ENCODE measurements at places on chromosomes 16 and 17.

DNA sequence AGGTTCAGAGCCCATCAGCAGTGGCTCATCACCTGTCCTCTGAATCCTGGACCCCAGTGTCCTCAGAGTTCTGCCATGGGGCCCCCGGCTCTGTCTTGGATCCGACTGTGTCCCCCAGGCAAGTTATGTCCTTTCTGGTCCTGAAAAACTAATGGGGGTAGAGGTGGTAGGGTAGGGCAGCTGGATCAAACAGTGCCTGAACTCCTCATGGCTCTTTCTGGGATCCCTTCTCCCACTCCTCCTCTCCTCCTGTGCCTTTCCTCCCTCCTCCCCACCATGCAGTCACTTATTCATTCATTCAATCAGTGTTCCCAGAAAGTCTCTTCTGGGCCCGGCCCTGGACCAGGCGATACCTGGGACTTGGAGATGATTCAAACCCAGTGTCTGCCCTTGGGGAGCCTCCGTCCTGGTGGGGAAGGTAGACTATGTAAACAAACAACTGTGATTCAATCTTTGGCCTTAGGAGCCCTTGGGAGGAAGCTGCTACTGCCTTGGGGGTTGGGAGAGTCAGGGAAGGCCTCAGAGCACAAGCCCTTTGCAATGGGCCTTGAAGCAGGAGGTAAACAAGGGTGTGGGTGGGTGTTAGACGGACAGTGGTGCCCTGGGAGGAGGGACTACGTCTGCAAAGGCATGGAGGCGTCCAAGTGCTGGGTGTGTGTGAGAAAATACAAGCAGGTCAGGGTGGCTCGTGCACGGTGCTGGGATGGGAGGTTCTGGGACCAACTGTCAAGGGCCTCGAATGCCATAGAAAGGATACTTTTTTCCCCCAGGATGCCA lies 6.4 kb upstream of the FAM83G start:
- DNase-seq: no peak

DNA sequence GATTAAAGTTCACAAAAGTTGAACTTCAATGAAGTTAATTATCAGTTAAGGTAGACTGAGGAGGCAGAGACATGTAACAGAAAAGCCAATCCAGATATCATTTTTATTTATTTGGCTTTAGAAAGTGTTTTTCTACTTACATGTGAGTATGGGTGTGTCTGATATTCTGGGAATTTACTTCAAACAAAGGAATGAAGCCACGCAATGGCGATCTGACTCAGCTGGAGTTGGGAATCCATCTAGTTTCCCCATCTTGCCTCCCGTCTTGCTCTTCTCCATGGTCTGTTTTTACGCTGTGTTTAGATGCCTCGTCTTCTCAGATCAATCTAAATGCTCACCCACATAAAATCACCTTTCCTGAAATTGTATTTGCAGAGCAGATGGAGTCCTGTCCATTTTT lies 1.7 kb upstream of the KCNJ16 start:
- DNase-seq: no peak

DNA sequence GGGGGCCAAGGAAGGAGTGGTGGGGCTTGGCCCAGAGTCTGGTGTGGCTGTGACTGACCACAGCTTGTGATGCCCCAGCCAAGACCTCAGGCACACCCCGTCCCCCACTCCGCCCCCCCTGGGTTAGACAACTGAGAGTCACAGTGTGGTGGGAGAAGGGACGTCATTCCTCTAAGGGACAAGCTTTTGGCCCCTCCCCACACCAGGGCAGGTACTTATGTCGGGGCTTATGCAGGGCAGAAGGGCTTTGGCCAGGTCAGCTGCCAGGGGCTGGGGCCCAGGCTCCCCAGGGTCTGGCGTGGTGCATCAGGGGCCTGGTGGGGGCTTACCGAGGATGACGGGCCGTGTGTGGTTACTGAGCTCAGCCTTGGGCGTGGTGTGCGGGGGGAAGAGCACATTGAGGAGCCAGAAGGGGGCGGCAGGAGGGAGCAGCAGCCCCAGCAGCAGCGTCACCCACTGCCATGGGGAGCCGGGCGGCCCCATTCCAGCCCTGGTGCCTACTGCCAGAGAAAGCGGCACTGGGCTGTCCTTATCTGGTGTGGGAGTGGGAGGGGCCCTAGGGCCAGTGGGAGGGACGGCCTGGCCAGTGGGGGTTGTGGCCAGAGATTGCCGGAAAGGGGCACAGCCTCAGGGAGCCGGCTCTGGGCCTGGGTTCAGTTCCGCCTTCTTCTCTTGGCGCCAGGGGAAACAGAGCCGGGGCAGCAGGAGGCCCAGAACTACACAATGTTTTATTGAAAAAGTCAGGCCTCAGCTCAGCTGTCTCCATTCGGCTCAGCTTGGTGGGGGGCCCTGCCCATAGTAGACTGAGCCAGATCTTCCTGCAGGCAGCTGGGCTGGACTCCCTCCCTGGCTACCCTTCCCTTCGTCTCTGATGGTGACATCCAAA lies at the start of gene LCAT:
Gene LCAT, minus strand, starts transcription at position 502 of the 886 bp plus-strand sequence. Its CDS starts 19 bp downstream, at position 483.
- no peak for DNase-seq

DNA sequence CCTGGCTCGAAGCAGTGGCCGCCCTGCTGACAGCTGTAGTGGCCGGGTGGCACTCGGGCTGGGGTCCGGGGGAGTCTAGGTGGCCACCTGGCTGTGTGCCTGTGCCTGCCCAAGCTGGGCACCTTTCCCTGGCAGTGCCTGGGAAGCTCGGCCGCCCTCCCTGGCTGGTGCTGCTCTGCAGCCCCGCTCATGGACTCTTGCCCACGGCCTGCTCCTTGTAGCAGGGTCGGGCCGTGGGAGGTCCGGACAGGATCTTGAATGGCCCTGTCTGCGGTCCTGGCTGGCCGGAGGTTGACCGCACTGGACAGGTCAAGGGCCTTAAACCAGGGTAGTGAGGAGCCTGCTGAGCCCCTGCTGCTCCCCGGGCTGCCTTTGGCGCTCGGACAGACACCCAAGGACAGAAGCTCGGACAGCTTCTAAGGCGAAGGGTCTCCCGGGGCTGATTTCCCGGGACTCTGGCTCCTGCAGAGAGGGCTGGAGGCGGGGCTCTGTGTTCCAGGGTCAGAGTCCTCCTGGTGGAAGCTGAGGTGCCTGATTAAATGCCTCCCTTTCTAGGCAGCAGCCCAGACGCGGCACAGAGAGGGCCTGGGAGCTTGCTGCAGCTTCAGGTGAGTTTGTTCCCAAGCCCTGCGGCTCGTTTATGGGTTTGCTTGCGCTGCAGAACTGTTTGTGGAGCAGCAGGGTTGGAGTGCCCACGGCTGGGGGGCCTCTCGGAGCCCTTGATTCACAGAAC lies 6.0 kb downstream of the CAPN15 start:
- DNase-seq: peak; percentile 31

DNA sequence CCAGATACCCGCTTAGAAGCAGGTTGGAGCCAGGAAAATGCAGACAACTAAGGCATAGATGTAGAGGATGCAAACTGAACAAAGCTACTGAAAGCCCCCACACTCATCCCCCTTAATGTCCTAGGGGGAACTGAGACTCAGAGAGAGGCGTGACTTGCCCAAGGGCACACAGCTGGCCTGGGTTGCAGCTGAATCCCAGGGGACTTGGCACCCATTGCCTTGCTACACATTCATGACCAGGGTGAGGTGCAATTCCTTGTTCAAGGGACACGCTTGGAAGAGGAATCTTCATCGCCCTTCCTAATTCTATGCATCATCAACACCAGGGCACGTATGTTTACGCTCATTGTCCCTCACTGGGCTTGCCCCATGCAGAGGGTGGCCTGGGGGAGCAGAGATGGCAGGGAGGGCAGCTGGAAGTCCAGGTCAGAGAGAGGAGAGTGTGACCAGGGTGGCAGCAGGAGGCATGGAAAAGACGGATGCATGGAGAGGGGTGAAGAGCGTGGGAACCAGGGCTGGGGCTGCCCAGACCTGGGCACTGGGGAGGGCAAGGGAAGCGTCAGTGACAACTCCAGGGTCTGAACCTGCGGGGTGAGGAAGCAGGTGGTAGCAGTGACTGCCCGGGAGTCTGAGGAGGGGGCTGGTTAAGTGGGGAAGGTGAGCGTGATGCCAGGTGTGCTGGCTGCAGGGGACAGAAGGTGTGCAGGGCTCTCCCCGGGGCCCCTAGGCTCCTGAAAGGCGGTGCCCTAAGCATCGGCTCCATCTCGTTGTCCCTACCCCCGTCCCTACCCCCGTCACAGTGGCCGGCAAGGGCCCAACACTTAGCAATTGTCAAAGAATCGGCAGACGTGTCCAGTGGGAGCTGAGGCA lies 267.1 kb upstream of the TNRC6C start:
- no peak for DNase-seq

DNA sequence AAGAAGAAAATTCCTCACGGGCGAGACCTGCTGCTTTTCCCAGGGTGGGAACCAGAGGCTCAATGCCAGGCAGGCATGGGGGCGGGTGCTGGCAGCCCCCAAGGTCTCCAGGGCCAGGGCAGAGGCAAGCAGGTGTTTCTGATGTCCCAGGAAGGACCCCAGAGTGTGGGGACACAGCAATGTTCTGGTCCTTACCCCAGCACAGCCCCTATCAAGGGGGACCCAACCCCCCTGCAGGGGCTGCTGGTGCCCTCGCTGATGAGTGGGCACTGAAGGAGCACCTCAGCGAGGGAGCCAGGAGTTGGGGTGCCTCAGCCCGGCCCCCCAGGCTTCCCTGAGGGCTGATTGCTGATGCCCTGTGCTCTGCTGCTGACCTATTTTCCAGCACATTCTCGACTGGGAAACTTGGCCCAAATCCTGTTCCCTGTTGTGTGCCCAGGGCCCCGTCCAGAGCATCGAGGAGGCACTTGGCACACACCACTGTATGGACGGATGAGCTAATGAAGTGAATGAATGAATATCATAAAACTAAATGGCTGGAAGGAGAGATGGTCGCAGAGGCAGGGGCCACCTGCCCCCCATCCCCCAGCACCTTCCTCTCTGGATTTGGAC lies 2.8 kb downstream of the DBNDD1 start:
- DNase-seq: no peak

- DNase-seq: no peak
These were observed 26.2 kb upstream of the PLCG2 start for GRCh38 chr16:81752876-81753227.

- DNase-seq: no peak
These were observed 22.8 kb downstream of the KATNIP start for GRCh38 chr16:27572711-27573110.

GRCh38 chr16:49338611-49339265 lies 34.9 kb upstream of the C16orf78 start:
- no peak for DNase-seq

- peak; percentile 29 for DNase-seq
These were observed 7.4 kb downstream of the RNF112 start for GRCh38 chr17:19418251-19418992.

DNA sequence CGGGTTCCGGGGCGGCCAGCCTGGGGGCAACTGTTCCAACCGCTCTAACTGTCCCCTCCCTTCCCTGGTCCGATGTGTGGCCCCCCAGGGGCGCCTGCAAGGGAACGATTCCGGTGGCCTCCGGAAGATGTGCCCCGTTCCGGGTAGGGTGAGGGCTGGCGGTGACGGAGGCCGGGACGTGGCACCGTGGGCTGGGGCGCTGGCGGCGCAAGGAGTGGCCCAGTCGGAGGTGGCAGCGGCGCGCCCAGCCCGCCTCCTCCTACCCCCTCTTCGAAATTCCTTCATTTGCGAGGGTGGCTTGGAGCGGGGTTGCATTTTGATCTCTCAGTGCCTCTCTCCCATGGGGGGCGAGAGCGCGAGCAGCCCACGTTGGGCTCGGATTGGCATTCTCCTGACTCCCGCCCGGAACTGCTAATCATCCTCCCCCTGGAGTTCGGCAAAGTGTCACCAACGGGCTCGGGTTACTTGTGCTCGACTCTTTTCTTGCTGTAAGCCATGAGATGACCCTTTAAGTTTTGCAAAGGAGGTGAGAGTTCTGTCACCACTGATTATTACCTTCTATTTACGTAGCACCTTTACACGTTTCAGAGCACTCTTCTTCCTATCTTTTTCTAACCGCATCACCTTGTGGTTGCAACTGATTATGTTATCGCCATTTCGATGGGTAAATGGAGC lies 622 bp downstream of the NDEL1 start:
- peak; percentile 82 for DNase-seq

- DNase-seq: no peak
These were observed 12.1 kb upstream of the PRKCB start for GRCh38 chr16:23823475-23824384.

GRCh38 chr17:64411999-64412771 lies 21.5 kb upstream of the PECAM1 start:
- peak; percentile 74 for DNase-seq

DNA sequence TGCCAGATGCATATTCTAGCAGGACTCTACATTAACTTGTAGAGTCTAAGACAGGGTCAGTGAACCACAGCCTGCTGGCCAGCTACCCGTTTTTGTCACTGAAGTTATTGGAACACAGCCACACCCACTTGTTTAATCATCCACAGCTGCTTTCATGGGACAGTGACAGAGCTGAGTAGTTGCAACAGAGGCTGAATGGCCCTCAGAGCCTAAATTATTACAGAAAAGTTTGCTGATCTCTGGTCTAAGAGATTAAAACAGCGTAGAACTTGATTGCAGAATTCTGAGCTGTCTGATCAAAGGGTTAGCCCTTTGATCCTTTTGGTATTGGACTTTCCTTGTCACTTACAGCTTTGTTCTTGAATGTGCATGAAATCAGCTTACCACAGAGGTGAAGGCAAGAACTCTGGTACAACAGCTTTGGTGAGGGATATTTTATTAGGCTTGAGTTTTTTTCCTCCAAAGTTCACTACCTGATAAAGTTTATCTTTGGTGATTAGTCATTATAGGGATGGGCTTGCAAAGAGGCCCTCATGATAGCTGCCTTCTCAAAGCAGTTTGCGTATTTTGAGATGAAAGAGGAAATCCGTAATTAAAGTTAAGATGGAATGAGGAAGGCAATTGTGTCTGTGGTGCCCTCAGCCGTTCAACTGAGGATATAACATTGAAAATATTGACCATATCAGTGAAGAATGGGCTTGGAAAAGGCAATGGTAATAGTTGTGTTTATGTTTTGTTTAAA lies 23.6 kb downstream of the ALDH3A2 start:
- peak; percentile 49 for DNase-seq

DNA sequence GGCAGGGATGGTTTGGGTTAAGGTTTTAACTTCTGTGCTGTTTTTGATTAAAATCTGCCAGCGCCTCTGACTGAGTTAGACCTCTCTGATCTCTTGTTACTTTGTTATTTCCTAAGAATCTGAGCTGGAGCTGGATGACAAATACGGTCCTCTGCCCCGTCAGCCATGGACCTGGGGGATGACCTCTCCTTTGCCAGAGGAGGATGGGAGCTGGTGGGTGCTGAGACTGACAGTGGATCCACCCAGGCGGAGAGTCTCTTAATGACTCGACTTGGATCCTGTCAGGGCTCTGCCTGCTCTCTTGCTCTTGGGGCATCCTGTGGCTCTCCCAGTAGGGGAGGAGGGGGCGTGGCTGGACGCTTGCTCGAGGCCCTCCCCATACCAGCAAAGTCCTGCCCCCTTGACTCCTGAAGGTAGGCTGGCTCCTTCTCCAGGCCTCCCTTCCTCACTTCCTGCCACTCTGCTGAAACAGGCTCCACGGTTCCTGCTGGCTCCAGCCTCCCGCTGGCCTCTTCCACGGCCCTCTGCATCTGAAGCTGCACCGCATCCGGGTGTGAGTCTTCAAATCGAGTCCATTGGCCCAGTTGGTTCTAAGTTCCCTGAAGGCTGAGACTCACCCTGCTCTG lies 24.8 kb upstream of the MAP3K14 start:
- no peak for DNase-seq

All from hematopoietic multipotent progenitor cell treated with erythropoietin and hydrocortisone succinate and interleukin-3 and kit ligand, for 6 days (in vitro differentiated cells).